ENCODE measurements at places on chromosomes 6 and 20.

DNA sequence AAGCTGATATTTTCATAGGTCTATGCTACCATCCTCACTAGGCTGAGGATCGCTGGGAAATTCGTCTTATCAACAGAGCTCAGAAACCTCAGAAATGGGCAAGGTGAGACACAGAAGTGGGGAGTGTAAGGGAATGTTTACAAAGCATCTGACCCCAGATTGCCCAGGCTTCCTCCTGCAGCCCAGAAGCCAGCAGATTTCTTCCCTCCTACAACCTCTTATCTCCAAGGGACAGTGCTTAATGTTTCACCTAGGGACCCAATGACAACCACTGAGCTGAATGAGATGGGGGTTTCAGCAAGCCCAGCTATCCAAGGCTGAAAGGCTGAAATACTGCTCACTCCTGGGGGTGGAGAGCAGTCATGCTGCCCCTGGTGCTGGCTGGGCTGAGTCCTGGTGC lies 52.4 kb upstream of the TBC1D7 start:
- no peak for DNase-seq

DNA sequence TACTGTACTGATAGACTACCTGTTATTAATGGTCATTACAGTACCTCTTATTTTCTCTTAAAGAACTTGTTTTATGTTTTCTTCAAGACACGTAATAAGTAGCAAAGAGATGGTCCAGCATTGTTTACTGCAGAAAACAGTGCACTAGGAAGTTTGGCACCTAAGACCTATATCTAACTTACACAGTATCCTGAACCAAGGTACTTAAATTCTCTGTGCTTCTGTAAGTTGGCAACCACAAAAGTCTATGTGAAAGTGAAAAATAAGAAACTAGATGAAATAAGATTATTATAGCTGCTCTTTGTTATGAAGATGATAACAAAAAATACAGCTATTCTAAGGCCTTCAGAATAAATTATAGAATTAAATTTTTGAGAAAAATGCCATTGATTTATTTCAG lies 411.7 kb upstream of the SOX4 start:
- DNase-seq = no peak

GRCh38 chr6:163531122-163531521 lies 116.6 kb downstream of the QKI start:
- no peak for DNase-seq

GRCh38 chr6:137815692-137816091 lies 51.4 kb upstream of the TNFAIP3 start:
- no peak for DNase-seq

- DNase-seq = no peak
Measured at GRCh38 chr6:47170617-47170947, 128.4 kb upstream of the ADGRF1 start.

GRCh38 chr6:138402838-138403187 lies 1.2 kb upstream of the HEBP2 start:
- no peak for DNase-seq

- no peak for DNase-seq
Measured at GRCh38 chr6:132768051-132768517, 10.4 kb upstream of the VNN2 start.

GRCh38 chr6:83536034-83536646 lies 23.8 kb downstream of the PRSS35 start:
- DNase-seq = peak; percentile 53

DNA sequence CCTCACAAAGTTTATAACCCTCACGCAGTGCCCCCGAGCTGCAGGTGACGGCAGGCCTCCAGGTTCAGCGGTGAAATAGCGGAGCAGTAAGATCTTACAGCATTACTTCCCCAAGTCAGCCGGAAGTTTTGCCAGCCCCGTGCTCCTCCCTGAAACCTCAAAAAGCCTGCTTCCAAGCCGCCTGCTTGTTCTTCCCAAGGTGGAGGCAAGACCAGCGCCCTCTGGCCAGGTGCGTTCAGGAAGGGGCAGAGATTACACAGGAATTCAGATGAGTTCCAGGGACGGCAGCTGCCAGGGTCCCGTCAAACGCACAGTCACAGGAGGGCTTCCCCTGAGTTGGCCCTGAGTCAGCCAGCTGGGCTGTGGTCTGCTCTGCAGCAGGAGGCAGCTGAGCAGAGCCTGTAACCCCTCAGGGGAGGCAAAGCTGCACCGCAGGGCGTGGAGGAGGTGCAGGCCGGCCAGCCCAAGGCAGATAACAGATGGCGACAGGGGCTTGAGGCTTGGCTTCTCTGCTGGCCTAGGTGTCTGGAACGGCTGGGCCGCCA lies 124.1 kb upstream of the RPS6KA2 start:
- DNase-seq = no peak

GRCh38 chr20:8339349-8339748 lies 207.3 kb downstream of the PLCB1 start:
- DNase-seq = no peak

DNA sequence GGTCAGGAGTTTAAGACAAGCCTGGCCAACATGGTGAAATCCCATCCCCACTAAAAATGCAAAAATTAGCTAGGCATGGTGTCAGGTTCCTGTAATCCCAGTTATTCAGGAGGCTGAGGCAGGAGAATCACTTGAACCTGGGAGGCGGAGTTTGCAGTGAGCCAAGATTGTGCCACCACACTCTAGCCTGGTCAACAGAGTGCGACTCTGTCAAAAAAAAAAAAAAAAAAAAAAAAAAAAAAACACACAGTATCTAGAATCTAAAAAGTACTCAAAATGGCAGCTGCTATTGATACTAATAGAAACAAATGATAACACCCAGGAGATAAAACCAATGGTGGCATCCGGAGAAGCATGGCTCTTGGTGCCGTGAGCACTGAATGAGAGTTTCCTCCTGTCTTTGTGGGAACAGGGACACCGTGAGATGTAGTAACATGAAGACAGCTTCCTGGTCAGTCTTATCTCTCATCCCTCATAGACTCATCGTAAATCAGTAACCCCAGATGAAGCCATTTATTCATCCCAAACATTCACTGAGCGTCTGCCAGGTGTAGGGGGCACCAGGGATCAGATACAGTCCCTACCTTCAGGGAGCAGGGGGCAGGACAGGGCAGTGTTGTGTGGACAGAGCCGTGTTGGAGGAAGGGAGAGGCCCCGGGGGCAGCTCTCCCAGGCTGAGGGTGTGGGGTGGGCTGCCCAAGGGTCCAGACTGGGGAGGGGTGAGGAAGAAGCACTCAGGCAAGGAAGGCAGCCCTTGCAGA lies 66.1 kb downstream of the SYNJ2 start:
- no peak for DNase-seq

DNA sequence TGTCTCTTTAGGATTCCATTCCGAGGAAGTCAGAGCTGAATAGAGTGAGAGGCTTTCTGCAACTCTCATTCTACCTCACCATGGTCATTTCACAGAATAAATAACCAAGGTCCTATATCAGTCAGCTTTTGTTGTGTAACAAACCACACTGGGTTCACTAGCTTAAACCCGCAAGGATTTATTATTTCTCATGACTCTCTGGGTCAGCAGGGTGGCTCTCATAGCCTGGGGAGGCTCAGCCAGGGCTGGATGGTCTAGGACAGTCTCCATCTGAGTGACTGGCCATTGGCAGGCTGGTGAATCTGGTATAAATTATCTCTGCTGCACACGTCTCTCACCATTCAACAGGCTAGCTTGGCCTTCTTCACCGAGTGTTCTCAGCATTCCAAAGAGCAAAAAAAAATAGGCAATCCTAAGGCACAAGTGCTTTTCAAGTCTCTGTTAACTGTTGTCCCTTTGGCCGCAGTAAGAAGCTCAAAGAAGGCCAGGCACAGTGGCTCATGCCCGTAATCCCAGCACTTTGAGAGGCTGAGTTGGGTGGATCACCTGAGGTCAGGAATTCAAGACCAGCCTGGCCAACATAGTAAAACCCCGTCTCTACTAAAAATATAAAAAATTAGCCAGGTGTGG lies 39.7 kb downstream of the ISM1 start:
- DNase-seq = no peak

GRCh38 chr6:37050045-37050853 lies 44.8 kb downstream of the FGD2 start:
- peak; percentile 56 for DNase-seq

DNA sequence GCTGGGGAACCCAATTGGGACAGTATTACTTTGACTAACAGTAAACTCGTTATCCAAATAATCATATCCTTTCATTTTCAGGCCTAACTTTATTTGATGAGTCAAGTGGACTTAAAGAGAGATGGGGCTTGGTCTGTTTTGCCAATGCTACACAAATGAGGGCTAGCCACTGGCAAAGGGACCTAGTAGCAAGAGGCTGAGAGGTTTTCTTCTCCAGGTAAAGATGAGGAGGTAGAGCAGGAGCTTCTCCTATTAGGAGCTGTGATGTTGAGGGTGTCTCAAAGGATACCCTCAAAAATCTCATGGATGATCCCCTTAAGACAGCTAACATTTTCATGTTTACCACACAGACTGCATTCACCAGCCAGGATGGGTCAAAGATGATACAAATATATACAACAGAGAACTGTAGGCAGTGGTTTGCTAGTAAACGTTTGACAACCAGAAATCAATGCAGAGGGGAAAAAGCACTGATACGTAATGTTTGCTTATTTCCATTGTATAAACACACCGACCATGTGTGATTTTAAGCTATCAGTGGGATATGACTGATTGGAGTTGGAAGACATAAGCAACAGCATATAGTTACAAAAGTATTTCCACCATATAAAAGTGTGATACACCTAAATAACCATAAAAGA lies 153.3 kb downstream of the IBTK start:
- no peak for DNase-seq

DNA sequence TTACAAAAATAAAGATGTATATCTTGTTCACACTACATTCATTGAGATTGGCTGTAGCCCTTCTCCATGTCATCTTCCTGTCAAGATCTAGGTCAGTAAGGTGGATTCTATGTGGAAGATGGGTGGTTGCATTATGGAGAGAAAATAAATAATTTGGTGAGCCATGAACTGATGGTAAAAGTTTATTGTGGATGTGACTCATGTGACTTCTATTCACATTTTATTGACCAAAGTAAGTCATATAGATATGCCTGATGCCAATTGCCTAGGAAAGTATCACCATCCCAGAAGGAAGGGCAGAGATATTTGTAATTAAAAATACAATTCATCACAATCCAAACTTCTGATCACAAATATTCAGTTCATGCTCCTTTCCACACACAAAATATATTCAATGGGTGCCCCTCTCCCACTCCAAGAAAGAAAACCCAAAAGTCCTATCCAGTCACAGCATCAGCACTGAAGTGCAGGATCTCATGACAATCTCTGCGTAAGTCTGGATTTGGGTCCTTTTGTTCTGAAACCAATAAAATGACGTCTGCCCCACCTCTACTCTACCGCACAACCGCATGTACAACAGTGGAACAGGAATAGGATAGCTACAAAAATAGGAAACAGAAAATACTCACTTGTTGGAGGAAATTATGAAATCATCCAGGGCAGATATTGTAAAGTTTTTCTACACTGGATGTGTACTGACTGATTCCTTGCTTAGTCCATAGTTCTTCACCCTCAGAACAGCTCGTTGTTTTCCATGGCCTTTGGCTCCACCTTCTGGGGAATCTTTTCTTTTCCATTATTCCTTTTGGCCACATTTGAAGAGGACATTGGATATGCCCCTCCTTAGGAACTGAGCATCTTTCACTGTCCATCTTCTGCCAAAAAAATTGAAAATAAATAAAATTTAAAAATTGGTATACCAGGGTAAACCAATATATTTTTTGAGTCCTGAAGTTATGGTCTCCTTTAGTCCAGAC lies 16.1 kb upstream of the SLC17A3 start:
- DNase-seq = no peak

DNA sequence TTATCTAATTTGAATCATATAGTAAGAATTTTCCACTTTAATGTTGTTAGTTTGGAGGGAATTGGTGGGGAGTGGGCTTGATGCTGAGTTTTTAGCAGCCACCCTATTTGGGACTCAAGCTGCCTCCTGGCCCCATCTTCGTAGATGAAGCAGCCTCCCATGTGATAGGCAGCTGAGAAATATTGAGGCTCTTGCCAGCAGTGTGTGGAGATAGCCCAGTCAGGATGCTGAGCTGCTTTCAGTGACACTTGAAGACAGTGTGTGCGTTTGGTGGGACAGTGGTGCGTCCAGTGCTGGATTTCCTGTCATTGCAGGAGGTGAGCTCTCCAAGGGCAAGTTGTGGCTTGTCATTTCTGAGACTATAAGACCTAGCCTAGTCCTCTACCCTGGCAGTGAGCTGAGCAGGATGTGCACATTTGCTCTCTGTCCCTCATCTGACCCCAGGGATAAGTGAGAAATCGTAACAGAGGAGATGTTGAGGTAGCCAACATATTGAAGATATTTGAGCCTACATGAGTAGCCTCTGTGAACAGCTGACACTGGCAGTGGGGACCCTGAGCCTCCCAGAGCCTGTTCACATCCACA lies 47.9 kb upstream of the RNF8 start:
- DNase-seq = no peak

- DNase-seq = no peak
Measured at GRCh38 chr6:106782536-106783285, 153.3 kb downstream of the QRSL1 start.

DNA sequence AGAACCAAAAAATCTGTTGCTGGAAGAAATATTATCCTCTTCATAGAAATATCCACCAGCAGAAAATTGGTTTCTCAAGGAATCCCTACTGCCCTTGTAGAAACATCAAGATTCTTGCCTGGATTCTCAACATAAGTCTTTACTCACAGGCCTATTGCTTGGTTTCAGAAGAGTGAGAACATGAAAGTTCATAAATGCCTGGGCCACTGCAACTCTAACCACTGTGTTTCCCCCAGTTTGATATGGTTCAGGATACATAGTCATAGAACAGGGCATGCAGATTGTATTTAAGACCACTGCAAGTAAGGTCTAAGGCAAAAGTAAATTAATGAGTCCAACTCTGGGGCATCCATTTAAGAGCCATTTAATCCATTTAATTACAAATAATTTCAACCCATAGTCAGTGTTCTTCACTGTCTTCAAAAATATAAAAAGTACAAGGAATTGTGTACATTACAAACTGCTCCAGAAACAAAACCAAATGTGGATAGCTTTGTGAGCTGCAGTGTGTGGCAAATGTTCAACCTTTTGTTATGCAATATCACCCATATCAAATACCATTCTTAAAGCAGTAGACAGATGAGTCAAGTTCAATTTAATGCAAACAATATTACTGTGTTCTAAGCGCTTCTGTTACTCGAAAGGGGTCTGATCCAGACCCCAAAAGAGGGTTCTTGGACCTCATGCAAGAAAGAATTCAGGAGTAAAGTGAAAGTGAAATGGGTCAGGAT lies 83.3 kb downstream of the OPRM1 start:
- no peak for DNase-seq

- no peak for DNase-seq
Measured at GRCh38 chr6:156691018-156691417, 86.2 kb upstream of the ARID1B start.

DNA sequence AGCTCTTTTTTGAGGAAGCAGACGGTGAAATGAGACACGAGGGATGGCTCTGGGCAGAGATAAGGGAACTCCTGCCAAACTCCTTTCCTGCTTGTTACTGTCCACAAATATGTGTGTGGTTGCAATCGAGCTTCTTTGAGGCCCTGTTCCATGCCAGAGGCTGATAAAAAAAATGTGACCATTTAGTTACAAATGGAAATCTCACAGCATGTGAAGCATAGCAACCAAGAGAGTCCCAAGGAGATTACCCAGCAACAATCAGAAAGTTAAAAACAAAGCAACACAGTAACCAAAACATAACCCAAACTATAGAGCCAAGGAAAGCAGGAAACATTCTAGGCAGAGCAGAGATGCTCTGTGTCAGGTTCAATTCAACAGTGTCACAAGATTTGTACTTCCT lies 35.4 kb upstream of the HMGN3 start:
- DNase-seq = no peak

GRCh38 chr20:62049342-62050165 lies 16.1 kb downstream of the TAF4 start:
- no peak for DNase-seq

- DNase-seq = no peak
Measured at GRCh38 chr6:128507337-128508310, 12.8 kb downstream of the PTPRK start.
